ENCODE measurements at places on chromosomes 11 and 22.

DNA sequence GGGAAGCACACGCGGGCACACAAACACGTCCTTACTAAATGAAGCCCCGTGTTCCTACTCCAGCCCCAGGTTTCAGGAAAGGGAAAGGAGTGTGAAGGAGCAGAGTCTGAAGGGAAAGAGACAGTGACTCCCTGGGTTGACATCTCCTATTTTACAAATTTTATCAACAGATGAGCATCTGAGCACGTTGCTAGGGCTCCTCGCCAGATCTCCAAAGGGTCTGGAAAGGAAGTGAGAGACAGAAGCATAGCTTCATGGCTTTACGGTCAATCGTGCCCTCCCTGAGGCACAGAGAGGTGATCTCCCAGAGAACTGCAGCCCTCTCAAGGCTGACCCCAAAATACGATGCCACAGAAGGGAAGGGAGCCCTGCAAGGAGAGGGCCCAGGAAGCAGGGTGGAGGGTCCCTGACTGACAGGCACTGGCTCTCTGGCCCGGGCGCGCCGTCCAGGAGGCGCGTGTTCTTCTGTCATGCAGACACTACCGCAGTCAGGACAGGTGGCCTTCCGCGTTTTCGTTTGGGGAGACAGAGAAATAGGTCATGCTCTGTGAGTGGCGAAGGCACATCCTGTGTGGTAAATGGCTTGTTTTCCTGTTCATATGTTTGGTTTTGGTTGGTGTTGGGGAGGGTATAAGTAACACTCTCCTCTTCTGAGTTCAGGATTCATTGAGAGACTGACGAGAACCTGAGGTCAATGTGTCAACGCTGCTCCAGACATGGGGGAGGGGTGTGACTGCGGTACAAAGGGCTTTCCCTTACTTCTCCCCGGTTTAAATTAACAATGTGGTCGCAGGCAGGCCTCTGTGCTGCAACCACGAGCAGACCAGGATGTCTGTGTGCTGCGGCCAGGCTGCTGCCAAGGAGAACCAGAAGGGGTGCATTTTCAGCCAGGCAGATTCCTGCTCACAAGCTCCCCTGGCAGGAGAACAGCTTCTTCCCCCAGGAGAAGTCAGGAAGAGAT, 813.3 kb downstream of the OPCML start:
- no peak for DNase-seq

- DNase-seq = no peak
These were observed 28.8 kb downstream of the TOB2 start for GRCh38 chr22:41417622-41418390.

GRCh38 chr11:65719871-65720210, 757 bp downstream of the RNASEH2C start:
- DNase-seq = peak; percentile 41

GRCh38 chr22:49100773-49101172, 726.9 kb downstream of the BRD1 start:
- no peak for DNase-seq

DNA sequence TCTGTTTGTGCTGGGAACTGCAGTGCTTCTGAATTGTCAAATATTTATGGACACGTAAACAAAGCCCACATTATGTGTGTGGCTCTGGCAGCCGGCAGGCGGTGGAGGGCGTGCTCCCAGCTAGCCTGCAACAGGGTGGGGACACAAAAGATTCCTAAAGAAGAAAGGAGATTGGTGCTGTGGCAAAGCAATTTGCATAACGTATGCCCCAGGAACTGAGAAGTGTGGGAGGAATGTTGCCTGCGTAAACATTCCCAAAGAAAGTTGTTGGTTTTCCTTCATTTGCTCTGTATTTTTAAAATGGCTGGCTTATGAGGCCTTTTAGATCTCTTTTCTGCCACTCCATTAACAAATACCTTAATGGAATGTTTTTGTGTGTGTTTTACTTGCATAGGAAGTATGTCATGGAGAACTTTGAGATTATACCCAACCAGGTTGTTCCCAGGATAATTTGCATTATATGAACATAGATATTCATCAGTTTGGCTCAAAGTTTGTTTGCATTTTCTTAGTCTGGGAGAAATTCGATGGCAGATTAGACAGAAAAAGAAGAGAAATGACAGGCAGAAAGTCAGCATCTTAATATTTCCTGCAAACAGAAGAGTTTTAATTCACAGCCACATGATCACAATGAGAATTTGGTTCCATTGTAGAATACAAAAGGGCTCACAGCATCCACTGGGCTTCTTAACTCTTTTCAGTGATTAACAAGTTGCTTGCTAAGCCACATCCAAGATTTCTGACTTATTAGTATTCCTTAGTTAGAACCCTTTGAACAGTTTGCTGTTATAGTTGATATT, 41.8 kb upstream of the DLAT start:
- DNase-seq = no peak

DNA sequence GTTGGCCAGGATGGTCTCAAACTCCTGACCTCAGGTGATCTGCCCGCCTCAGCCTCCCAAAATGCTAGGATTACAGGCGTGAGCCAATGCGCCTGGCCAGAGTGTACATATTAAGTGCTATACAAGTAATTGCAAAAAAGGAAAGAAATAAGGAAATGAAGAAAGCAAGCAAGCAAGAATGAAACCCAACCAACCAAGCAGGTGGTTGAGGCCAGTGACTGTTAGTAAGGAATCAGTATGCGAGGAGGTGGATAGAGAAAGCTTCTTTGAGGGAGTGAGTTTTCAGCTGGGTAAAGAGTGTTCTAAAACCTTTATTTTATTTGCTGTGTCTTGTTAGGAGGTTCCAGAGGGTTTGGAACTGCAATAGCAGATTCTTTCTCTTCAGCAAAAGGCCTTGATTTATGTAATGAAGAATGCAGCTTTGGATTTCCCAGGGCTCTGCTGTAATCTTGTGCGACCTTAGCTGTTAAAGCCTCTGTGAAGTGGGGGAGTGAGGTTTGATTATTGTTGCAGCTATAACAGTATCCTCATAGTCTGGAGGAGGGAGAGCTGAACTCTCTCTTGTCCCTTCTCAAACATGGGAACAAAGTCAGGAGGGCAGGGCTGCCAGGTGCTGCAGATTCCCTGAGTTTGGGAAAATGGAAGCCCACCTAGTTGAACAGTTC, 5.7 kb downstream of the AMPD3 start:
- DNase-seq = no peak

- no peak for DNase-seq
These were observed 29.6 kb downstream of the APIP start for GRCh38 chr11:34886609-34887008.

DNA sequence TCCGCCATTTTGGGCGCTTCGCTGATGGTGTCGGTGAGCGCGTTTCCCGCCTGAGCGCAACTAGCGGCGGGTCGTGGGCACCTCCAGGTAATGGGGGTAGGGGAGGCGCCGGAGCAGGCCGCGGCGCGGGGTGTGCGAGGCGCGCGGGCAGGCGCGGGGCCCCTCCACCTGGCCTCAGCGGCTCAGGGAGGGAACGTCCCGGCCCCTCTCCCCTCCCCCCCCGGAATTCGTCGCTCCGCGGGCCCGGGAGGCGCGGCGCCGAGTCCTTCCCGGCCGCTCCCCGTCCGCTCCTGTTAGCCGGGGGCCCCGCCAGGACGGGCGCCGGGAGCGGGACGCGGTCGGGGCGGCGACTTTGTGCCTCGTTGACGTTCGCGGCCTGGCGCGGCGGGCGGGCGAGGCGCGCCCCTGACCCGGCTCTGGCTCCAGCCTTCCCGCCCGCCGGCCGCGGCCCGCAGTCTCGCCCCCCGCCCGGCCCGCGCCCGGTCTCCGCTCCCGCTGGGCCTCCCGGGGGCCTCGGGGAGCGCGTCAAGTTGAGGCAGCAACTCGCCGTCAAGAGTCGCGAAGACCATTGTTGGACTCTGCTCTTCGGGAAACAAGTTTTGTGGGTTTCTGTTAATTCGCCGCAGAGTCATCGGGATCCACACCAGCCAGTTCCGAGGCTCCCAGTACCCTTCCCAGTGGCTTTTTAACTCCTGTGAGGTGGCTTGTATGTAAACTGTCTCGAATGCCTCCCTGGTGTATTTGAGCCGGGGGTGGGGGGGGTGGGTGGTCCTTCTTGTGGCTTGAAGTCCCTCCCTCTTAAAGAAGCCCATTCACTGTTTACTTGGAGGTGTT, at the start of gene PPP6R3:
Gene PPP6R3 (plus strand): TSS at position 12 of the 834 bp plus-strand sequence. CDS start 76,913 bp downstream, outside the sequence.
- no peak for DNase-seq
